GM12864 (cell line): ENCODE measurements at places on chromosomes 4 and X.

- DNase-seq, result peak; percentile 29
Measured at GRCh38 chr4:112361181-112361791, 64.1 kb downstream of the ALPK1 start.

- no peak for DNase-seq
Measured at GRCh38 chr4:113322736-113323135, 273.3 kb downstream of the ANK2 start.

GRCh38 chr4:2135083-2135482 is 76.0 kb downstream of the NAT8L start:
- no peak for DNase-seq

DNA sequence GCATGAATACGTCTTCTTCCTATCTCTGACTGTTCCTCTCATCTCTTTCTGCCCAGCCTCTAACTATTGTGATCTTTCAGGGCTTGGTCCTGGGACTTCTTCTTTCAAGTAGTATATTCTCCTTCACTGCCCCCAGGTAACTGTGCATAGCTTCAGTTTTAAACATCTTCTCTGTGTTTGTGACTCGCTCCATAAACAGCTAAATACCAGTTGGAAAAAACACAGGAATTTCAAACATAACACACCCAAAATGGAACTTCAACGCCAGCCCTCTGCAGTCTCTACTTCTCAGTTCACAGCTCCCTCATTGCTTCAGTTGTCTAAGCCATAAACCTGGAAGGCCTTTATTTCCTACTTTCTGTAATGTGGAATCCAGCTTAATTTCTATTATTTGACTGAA is 16.6 kb downstream of the TRIML2 start:
- DNase-seq, result no peak

DNA sequence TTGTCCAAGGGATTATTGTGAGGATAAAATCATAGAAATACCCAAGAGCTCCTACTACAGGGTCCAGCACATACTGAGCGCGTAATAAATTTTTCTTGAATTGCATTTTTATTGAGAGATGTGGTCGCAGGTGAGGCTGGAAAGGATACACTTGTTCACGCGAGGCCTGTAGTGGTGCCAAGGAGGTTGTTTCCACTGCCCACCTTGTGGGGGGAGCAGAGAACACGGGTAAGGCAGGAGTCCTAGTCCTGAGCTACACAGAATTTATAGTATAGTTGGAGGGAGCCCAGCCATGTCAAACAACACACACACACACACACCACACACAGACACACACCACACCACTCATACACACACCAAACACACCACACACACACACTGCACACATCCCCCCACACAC is 31.8 kb upstream of the CYP4V2 start:
- DNase-seq, result no peak

GRCh38 chr4:14064984-14065383 is 437.5 kb upstream of the BOD1L1 start:
- no peak for DNase-seq

- no peak for DNase-seq
Measured at GRCh38 chr4:7803992-7804755, 135.5 kb downstream of the AFAP1 start.
